ENCODE measurements at places on chromosomes 5 and 9.

DNA sequence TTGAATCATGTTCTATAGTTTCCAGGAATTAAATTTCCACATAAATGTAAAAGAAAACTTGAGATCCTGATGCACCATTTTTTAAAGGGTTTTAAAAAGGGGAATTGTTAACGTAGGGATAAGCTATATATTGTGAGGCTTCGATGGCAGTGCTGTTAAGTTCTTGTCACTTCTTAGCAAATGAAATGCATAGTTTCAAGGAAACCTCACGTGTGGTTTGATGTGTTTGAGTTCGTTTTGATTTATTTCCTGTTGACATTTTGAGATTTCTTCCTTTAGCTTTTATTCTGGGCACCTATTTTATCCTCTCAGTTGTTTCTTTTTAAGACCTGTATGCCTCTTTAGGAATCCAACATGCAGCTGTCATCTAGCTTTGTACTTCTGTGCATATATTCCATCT, 301.0 kb downstream of the DOCK8 start:
- no peak for DNase-seq

GRCh38 chr5:1745796-1746370, 53.8 kb downstream of the MRPL36 start:
- no peak for DNase-seq

DNA sequence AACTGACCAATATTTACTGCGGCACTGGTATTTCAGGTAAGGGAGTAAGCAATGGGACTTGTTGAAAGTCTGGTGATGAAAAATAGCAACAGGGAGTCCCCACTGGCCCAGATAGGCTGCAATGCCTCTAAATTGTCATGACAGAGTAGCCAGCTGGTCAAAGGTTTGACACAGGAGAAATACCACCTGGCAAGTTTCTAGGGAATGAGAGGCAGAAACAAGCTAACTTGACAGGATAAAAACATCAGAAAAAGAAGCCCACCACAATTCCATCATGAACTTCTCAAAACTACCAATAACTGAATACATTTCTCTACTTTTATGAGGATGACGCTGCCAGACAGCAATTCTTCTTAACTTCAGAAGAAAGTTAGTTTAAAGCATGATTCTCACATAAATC, 99.8 kb downstream of the STRBP start:
- no peak for DNase-seq

DNA sequence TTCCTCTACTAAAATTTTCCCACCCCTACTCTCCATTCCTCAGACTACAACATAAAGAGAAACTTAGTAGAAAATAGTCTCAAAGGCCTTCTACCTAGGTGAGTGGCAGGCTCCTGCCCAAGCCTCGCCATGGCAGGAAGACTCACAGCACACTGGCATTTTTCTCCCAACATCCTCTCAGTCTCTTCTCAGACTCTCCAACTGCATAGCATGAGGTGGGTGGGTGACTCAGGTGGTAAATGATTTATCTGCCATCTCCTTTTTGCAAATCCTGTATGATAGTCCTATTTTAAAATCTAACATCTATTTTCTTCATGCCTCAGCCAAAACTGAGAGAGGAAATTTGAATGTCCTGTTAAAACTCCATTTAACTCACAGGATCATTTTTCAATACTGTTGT, 33.5 kb upstream of the GRIA1 start:
- no peak for DNase-seq

DNA sequence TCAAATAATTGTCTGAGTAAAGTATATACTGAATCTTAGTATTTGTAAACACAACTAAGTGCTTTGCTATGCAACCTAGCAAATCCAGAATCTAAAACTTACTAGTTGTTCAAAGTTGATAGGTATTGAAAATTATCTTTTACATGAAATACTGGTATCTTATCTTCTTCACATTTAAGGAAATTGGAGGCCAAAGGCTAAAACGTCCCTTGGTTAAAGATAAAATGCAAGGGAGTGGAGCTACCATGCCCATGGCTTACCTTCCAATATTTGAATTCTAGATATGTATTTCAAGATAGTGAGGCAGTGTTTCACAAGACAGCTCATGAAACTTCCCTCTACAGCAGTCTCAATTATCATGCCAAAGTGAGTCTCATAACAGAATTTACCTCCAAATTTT, 373.5 kb downstream of the KIAA0825 start:
- no peak for DNase-seq

- no peak for DNase-seq
These were observed 183.2 kb downstream of the FRMD3 start for GRCh38 chr9:83355024-83355444.

- DNase-seq, result peak; percentile 92
These were observed at the start of gene DPP7 for GRCh38 chr9:137114613-137115393. DPP7 (minus strand) TSS chr9:137114733; CDS start chr9:137114713, 20 bp downstream.

DNA sequence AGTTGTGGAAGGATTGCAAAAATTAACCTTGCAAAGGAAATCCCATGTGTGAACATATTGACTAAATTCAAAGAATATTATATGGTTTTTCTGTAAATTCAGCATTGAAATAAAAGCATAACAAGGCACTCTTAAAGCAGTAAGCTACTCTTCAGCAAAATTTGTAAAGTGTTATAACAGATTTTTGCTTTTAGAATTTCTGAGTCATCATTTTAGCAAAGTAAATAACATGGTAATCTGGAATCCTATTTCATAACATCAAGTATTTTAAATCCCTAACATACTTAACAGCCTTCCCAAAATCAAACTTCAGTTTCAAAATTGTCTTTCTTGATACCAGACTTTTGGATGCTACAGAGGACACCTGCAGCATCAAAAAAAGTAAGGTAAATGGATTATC, 436.0 kb upstream of the CDH9 start:
- DNase-seq, result no peak

- peak; percentile 29 for DNase-seq
These were observed 907 bp downstream of the HMCN2 start for GRCh38 chr9:130266236-130267098.

GRCh38 chr5:139666551-139666950, 18.4 kb downstream of the CXXC5 start:
- DNase-seq, result no peak

DNA sequence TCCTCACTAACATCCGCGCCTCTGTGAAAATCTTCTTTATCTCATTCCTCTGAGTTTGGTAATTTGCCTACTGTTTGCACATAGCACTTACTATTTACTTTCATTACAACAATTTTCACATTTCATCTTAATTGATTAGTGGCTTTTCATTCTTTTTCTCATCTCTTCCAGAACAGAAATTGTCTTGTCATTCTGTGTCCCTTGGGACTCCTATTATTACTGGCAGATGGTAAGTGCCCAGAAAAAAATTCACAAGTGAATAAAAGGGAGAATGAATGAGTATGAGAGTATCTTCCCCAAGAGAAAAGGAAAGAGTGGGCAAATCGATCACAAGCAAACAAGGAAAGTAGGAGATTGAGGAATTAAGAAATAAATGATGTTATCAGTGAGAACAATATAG, 876.1 kb downstream of the TLE4 start:
- no peak for DNase-seq

- DNase-seq, result no peak
These were observed 36.2 kb downstream of the STC2 start for GRCh38 chr5:173291722-173292658.

DNA sequence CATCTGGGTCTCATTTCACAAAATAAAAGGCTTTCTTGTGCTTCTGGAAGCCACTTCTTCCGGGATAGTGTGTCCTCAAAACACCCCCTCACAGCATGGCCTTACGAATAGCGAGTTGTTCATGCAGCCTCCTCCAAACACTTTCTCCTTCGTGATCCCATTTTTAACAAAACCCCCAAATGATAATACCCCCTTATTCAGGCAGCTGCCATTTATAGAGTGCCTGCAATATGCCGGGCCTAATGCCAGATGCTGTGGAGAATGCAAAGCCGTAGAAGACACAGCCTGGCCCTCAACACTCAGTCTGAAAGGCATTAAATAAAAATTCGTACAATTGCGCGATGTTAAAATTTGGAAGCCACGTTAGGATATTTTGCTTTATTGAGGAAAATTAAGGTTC, 66.4 kb upstream of the SLC44A1 start:
- no peak for DNase-seq

DNA sequence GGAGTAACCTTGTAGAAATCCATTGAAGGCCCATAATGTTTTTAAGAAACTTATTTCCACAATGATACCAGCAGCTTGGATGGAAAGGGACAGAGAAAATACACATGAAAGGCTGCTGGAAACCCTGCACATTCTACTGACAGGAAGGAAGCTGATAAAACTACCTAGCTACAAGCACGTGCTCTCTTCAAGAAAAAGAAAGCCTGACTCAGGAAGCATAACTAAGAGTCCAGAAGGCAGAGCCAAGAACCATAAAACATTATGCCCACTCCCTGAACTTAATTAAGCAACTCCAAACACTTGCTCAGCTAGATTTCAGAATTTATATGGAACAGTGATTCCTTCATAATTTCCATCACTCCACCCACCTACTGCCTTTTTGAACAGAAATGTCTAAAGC, 430.8 kb downstream of the SEMA5A start:
- no peak for DNase-seq

DNA sequence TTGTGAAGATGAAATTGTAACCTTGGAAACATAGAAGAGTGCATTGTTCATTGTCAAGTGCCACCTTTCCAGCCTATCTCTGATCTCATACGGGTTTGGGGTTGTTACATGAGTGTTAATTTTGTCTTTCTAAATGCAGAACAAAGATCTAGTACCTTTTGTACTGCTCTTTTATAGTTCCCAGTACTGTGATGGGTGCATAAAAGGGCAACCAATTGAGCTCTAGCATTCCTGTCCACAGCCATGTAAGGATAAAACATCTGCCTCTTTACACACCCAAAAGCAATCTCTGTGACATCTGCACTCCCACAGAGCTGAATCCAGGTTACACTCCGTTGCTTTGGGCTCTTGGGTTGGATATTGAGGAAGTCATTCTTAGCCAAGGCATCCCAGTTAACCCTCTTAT, 255.2 kb downstream of the SGCD start:
- DNase-seq, result no peak

- no peak for DNase-seq
These were observed 283.3 kb upstream of the TUT7 start for GRCh38 chr9:86637515-86637914.

GRCh38 chr5:119088438-119088837, 17.6 kb downstream of the DMXL1 start:
- DNase-seq, result no peak

- DNase-seq, result no peak
These were observed 20.9 kb upstream of the BOD1 start for GRCh38 chr5:173637340-173637739.

DNA sequence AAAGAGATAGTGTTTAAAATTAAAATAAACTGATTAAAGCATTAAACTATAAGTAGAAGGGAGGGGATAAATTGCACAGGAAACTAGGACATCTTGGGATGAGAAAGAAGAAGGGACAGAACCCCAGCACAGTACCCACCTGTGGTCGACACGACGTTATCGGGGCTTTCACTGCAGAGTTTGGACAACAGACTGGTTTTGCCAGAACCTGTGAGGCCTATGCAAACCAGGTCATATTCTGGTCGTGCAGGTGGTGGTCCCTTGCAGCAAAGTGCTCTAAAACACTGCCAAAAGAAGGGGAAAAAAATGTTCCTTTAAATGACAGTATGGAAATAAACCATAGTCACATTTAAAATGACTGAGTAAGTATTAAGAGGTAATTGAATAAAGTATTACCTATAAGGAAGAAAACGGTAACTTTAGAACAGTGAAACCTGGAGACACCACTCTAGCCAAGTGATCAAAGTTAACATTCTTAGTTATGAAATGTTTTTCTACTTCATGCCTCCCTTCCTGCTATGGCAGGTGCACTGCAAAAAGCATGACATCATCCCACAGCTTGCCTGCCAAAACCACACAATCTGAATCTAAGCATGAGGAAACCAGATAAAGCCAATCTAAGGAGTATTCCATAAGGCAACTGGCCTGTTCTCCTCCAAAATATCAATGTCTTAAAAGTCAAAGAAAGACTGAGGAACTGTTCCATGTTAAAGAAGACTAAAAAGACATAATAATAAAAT, 138.6 kb downstream of the ARL15 start:
- DNase-seq, result no peak

DNA sequence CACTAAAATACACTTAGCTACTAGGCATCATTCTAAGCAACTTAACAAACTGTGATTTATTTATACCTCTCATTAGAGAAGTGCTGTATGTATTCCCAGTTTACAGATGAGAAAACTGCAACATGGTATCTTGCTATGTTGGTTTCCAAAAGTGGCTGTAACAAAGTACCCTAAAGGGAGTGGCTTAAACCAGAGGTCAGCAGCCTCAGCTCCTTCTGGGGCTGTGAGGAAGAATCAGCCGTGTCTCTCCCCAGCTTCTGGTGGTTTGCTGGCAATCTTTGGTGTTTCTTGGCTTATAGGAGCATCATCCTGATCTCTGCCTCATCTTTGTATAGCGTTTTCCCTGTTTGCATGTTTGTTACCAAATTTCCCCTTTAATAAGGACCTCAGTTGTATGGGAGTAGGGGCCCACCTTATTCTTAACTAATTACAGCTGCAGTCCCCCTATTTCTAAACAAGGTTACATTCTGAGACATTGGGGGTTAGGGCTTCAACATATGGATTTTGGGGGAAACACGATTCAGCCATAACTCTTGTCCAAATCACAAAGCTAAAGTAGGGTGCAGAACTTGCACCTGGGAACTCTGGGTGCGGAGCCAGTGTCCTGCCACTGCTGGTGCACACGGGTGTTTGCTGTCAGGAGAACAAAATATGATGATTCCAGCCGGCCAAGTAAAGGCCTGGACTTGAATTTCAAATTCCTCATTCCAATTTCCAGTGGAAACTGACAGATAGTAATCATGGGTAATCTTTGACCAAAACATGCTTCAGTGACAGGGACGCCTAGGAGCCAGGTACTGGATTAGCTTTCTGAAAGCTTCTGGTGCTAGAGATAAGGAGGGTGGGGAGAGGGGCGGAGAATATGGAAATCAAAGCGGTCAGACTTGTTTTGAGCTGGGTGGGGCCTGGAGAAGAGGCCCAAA, 43.3 kb downstream of the RAI14 start:
- no peak for DNase-seq

DNA sequence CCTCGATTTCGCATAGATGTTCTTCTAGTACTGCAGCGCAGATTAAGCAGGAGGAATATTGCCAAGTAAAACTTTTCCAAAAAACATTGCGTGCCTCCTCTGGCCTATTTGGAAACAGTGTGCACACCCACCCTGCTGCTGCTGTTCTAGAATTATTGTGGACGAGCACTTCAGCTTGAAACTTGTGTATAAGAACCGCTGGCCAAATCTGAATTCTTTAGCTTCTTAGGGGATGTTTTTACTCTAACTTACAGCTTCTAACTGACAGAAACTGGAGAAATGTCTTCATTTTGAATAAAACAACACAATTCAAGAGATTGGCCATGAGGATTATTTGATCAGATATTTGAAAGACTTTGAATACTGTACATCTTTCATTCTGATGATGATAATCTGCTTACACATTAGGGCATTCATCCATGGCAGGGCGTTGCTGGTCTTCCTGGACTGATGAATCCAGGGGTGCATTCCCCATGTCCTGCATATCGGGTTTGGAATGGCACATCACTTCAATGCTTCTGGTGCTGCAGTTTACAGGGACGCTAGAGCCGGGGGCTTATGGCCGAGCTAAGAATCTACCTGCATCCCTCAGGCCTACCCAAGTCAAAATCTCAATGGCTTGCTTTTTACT, 6.5 kb downstream of the ADAMTS16 start:
- no peak for DNase-seq
